ENCODE measurements at places on chromosomes 7 and 10.

- no peak for DNase-seq
Measured at GRCh38 chr10:3067118-3067858, at the start of gene PFKP. Gene PFKP (plus strand): TSS chr10:3067548. CDS start chr10:3067596, 48 bp downstream.

- no peak for DNase-seq
Measured at GRCh38 chr10:120891365-120891764, 40.2 kb downstream of the WDR11 start.

- no peak for DNase-seq
Measured at GRCh38 chr7:41130561-41131236, 572.2 kb downstream of the INHBA start.

DNA sequence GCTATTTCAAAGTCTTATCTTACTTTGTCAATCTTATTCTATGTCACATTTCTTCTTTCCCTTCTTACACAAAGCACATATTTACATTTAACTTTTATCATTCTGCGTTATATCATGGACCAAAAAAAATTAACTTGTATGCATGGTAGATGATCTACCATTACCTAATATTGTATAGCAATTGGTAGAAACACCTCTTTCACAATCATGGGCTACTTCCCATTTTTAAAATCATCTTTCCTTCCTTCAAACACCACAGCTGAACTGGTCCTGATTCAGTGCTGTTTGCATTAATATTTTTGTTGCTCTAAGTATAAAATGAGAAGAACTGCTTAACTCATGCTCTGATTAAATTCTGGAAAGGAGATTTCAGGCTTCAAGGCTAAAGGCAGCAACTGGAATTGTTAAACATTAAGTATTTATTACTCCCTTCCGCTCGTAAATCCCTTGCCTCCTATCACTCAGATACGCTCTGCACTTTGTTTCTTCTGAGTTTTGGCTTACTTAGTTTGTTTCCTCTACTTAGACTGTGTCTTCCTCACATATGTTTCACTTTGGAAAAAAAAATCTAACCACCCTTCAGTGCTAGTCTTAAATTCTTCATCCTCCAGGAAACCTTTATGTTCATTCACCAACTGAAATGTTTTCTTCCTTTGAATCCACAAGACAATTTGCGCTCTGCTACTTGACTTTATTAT lies 901.4 kb downstream of the PCDH15 start:
- no peak for DNase-seq

GRCh38 chr10:96641396-96642295 lies 54.8 kb upstream of the TM9SF3 start:
- no peak for DNase-seq

GRCh38 chr10:53597835-53598251 lies 825.3 kb upstream of the MBL2 start:
- DNase-seq = no peak

DNA sequence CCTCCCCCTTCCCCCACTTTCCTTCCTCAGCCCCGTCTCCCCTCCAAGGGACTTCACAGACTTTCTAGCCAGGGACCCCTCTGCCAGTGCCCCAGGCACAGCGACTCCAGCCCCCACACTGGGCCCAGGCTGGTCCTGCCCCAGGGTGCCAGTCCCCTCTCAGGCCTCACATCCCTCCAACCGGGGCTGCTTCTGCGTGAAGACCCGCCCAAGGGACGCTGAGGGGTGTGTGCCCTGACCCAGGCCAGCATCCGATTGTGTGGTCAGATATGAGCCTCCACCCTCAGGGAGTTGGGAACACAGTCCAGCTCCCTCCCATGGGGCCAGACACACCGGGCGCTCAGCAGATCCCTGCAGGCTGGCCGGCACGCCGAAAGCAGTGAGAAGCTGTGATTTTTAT lies 97.0 kb downstream of the MICALL2 start:
- DNase-seq = no peak
